Activated CD4-positive, alpha-beta T cell treated with anti-CD3 and anti-CD28 coated beads, Interleukin-2, amount 50 U/mL, for 48 hours (primary cell): ENCODE measurements at places on chromosomes 4 and X.

- DNase-seq: no peak
Measured at GRCh38 chrX:68413254-68413653, 20.0 kb downstream of the OPHN1 start.

DNA sequence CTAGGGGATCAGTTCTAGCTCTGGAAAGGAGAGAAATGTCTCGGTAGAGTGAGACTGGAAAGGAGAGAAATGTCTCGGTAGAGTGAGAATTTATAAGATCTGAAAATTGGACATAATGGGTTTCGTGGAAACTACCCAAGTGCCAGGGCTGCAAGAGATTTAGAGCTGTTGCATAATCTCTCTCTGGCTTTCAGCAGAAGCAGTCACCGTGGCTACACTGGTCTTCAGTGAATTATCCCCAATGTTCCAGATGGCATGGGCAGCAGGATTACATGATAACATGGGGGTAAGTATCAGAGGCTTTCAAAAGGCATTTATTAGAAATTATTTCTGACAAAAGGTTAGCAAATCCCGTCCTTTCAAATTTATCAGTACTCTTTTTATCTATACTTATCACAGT lies 435.5 kb downstream of the NKX6-1 start:
- no peak for DNase-seq

DNA sequence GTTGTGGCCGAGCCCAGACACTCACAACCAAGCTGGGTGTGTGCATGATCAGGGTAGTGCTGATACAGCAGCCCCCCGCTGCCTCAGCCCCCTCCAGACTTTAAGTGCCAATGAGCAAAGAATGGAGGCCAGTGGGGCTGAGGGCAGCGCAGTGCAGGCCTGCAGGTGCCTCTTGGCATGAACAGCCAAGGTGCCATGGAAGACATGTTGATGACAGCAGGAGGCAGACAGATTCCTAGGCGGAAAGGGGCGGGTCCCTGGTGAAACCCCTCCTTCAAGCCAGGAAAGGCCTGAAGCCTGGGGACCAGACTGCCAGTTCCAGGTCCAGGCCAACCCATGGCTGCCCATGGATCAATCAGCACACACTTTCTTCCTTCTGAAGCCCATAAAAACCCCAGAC lies 253.3 kb upstream of the ETNPPL start:
- no peak for DNase-seq

DNA sequence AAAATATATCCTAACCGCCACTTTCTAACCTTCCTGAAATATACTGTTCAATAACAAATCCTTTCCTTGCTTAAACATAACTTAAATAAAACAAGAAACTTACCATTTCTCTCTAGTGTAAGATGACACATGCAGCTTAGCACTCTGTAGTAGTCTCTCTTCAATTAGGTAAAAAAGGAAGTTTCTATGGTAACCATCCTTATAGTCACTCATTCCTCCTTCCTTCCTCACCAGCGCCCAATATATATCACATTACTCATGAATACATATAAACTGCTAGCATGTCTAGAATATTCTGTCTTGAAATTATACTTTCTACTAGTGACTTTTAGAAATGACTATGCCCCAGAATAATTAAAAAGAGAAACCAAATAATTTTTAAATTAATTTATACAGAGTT lies 112.2 kb downstream of the SNCA start:
- DNase-seq: no peak

DNA sequence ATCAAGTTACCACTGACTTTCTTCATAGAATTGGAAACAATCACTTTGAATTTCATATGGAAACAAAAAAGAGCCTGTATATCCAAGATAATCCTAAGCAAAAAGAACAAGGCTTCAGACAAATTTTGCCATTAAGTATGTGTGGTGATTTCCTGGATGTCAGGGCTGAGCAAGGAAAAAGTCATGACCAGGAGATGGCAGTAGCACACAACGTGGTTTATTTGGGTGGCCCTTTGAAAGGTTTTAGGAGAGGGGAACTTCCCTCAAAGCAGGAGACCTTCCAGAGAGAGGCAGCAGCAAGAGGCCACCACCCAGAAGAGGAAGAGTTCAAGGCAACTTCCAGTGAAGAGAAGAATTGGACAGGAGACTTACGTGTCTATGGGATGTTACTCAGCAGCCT lies 18.1 kb upstream of the ZXDB start:
- peak; percentile 12 for DNase-seq

DNA sequence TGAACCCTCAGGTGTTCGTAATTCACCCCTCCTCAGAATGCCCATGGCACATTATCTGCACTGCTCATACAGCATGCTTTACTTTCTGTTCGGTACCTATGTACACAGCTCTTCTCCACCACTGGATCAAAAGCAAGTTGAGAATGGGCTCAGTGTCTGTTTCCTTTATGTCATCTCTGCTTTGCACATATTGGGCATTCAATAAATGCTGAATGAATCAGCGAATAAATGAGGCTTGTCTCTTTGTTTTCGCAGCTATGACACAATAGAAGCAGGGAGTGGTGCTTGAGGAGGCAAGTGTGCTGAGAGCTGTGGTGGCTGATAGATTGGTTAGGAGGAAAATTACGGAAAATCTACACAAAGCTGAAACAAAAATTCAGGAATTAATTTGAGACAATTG lies 109.1 kb upstream of the VMA21 start:
- DNase-seq: no peak

DNA sequence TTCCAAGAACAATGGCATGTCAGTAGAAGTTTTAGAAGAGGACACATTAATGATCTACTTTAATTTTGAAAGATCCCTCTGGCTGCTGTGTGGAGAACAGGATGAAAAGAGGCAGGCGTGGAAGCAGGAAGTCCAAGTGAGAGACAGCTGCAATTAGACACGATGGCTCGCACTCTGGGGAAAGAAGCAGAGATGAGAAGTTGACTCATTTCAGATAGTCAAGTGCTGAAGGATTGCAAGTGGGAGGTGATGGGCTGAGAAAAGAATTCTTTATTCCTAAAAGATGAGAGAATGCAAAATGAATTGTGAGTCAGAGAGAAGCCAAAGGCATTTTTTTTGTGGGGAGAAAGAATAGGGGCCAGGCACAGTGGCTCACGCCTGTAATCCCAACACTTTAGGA lies 16.5 kb downstream of the RXFP1 start:
- no peak for DNase-seq

DNA sequence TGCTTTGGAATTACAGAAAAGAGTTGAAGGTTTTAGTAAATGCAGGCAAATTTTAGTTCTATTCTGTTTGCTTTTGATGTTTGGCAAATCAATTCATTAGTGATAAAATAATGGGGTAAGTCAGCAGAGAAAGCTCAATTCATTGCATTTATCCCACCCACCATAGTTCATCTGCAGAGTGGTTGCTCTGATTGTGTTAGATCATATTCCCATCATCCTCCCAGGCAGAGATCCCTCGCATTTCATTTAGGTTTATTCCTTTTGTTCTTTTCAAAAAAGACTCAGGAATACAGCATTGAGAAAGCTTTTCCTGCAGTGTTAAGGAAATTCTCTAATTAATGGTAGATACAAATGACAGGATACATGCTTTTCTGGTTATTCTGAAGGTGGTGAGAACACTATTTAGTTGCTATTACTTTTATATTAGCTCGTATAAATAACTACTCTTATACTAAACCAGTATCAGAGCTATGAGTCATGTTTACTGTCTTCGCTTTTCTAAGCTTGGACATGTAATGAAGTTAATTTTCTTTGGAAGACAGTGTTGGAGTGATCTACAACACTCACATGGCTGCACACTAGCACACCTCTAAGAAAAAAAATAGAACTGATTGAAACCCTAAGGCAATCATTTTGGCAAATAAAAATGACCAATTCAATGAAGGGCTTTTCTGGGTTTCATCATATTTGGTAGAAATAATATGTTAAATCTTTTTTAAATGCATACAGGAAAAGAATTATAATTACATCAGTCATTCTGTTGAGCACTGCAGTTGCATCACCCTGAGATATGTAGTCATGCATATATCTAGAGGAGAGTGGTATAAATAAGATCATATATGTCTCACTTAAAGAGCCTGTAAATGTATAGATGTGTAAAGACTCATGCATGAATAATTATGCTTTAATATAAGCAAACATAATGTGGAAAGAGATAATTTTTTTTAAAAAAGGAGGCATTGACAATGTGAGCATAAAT lies 351.6 kb downstream of the PCDH7 start:
- DNase-seq: no peak

- no peak for DNase-seq
Measured at GRCh38 chr4:165177725-165178666, 29.4 kb upstream of the KLHL2 start.

DNA sequence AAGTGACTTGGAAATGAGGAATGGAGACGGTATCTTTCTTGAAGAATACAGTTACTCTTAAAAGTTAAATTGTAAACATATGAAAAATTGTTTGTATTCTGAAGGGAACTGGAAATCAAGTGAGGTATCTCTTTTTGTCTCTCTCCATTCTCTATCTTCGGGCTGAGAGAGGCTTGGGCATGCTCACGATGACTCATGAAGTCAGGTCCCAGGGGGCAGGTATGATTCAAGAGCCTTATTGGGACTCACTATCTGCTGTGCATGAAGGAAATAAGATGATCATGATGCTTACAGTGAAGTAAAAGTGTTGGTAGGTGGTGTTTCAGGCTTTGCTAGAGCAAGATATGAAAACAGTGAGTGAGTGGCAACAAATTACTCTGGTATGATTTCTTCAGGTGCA lies 200.4 kb upstream of the PITX2 start:
- DNase-seq: no peak

GRCh38 chrX:145620666-145621065 lies 197.0 kb upstream of the SLITRK2 start:
- DNase-seq: no peak

- DNase-seq: no peak
Measured at GRCh38 chrX:7143941-7144525, 3.5 kb upstream of the STS start.

GRCh38 chr4:148425327-148426110 lies 16.7 kb downstream of the NR3C2 start:
- DNase-seq: no peak
